ENCODE measurements at places on chromosomes 12 and 14.

GRCh38 chr12:108879615-108880254 lies at the start of gene DAO:
Gene DAO (plus strand): TSS chr12:108880092. CDS start chr12:108885007, 4,915 bp downstream.
- DNase-seq, result no peak

DNA sequence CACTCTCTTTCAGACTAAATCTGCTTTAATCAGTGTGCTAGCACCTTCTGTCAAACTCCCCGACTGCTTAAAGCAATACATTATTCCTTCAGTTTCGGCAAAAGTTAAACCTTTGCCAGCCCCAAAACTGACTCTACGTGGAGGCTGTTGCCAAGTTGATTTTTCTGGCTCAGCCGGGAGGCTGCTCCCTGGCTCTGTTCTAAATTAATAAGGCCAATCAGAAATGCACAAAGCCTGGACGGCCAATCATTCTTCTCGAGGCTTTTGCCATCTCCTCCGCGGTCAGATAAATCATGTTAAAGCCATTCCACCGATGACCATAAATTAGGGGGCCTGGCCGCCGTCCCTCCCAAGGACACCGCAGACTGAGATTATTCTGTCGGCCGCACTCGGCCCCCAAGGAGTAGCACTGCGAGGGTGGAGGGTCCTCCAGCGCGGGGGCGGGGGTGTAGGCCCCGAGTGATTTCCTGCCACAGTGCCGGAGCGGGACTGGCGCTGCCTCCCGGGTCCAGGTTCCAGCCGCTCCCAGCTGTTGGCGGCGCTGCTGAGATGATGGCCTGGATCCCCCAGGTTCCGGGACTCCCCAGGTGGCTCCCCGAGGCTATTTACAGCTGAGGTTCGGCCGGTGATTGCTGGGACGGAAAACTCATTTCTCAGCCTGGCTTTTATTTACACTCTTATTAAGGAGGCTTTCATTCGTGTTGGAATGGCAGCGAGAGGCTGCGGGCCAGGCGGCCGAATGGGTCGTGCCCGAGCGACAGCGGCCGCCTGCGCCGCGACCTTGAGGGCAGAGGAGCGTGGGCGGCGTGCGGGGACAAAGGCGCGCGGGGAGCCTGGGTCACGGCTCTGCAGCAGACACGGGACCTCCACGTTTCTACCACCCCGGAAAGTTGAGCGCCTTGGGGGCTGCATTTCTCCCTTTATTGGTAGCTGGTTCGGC lies 165.1 kb downstream of the MON2 start:
- peak; percentile 91 for DNase-seq

DNA sequence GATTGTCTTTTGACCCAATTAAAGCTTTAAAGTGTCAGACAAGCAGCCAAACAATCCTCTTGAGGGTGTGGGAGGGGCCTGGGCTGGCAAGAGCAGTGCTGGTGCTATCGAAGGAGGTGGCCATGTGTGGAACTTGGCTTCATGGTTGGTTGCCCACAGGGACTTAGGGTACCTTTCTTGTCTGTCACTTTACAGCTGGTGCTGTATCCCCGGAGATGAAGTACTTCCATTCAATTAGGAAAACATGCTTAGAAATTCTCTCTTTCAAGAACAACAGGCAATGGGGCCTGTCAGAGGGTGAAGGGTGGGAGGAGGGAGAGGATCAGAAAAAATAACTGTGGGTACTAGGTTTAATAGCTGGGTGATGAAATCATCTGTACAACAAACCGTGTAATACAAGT lies 86.5 kb downstream of the DAAM1 start:
- DNase-seq, result no peak

DNA sequence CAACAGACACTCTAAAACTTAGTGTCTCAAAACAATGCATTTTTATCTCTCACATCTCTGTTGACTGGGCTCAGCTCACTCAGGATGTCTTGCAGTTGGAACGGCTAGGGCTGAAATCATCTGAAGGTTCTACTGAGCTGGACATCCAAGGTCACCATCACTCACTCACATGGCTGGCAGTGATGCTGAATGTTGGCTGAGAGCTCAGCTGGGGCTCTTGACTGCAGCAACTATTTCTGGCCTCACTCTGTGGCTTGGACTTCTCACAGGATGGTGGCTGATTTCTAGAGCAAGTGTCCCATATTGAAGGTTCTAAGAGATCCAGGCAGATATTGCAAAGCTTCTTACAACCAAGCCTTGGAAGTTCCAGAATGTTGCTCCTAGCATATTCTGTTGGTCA lies 166.5 kb downstream of the ZFP36L1 start:
- DNase-seq, result no peak

- DNase-seq, result no peak
These were observed 314 bp upstream of the DHRS7 start for GRCh38 chr14:60165547-60165876.

- DNase-seq, result no peak
These were observed 1.7 kb downstream of the PRICKLE1 start for GRCh38 chr12:42587601-42588523.

DNA sequence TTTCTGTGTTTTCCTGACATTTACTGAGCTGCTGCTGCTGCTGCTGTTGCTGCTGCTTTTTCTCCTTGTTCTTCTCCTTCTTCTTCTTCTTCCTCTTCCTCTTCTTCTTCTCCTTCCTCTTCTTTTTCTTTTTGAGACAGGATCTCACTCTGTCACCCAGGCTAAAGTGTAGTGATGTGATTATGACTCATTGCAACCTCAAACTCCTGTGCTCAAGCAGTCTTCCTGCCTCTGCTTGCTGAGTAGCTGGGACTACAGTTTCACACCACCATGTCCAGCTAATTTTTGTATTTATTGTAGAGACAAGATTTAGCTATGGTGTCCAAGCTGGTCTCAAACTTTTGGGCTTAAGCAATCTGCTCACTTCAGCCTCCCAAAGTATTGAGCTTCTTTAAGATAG lies 95.8 kb downstream of the TMTC3 start:
- DNase-seq, result no peak

- DNase-seq, result no peak
These were observed 243.8 kb upstream of the BTG1 start for GRCh38 chr12:92389466-92389865.

- DNase-seq, result no peak
These were observed 436.7 kb downstream of the DAD1 start for GRCh38 chr14:22152161-22152870.

GRCh38 chr12:101596172-101596571 lies 1.4 kb downstream of the MYBPC1 start:
- DNase-seq, result no peak

DNA sequence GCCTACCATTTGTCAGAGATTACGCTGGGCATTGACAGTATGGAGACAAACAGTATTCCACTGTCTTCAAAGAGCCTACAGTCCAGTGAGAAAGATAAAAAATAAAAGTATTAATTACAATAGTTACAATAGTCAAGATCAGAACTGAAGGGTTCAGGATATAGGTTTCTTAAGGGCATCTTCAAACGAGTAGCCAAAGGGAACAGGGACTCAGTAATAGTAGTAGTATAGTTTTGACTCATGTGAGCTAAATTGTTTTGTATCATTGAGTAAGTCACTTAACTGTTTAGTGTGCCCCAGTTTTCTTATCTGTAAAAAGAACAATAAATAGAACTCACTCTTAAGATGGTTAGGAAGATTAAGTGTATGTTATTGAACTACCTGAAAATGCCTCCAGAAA lies 123.6 kb downstream of the METTL25 start:
- no peak for DNase-seq

DNA sequence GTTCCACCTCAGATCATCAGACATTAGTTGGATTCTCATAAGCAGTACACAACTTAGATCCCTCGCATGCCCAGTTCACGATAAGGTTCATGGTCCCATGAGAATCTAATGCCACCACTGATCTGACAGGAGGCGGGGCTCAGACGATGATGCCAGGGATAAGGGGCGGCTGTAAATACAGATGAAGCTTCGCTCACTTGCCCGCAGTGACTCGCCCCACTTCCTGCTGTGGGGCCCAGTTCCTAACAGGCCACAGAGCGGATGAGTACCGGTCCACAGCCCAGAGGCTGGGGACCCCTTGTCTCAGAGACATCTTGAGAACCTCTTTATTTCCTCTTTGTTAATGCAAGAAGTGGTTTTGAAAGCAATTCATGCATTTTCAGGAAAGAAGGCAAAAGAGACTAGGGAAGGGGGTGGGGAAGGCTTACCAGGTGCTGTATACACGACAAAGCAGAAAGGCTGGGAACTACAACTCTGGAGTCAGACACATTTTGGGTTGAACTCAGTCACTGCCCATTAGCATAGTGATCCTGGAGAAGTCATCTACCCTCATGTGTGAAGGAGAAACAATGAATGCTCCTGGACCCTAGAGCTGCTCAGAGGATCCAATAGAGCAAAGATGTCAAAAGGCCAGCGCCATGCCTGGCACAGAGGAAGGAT lies 68.7 kb downstream of the EID3 start:
- DNase-seq, result no peak

DNA sequence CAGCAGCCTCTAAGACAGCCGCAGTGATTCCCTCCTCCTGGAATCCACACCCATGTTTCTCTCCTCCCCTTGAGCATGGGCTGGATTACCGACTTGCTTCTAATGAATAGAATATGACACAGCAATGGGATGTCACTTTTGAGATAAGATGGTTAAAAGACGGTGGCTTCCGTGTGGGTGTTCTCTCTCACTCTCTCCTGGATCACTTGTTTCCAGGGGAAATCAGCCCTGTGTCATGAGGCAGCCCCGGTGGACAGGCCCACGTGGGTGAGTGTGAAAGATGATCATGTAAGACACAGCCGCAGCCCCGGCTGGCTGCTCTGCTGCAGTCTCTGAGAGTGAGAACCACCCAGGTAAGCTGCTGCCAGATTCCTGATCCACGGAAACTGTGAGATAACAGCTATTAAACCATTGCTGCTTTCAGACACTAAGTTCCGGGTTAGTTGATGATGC lies 10.7 kb downstream of the MOAP1 start:
- peak; percentile 55 for DNase-seq

DNA sequence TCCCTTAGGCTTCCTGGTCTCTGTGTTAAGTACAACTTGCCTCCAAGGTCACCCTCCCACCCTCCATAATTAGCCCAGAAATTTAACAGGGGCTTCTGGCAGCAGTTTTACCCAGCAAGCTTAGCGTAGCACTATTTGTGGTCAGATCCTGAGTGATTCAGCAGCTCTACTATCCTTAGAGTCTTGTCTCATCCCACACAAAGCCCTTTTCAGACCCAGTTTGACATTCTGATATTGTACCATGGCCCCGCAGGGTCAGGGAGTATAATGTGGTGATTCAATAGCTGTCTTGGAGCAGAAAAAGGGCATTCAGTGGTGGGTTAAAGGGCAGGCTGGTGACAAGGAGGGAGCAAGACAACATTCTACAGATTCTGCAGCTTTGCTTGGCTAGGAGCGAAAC lies 153.8 kb upstream of the DDHD1 start:
- DNase-seq, result no peak

- no peak for DNase-seq
These were observed 132.2 kb upstream of the NUDT4 start for GRCh38 chr12:93245543-93245942.

DNA sequence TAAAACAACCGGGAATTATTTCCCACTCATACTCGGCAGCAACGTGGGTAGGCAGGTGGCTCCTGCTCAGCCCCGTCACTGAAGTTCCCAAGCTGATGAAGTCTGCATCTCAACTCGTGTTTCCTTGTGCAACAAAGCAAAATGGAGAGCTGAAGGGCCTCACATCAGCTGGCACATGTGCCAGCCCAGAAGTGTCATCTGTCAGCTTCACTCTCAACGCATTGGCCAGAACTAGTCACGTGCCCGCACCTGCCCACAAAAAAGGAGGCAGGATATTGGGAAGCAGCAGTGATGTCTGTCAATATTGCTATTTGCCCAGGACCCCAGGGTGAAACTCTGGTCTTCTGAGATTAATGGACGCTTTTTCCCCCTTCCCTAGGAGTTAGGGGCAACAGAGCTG lies 344.0 kb downstream of the BCL11B start:
- DNase-seq, result peak; percentile 45

Data from mesenteric fat pad (tissue), 1 donor.